Amniotic epithelial cell (primary cell): ENCODE measurements at places on chromosomes 11 and 22.

GRCh38 chr22:30438559-30438958, 13.0 kb downstream of the MTFP1 start:
- DNase-seq: no peak

DNA sequence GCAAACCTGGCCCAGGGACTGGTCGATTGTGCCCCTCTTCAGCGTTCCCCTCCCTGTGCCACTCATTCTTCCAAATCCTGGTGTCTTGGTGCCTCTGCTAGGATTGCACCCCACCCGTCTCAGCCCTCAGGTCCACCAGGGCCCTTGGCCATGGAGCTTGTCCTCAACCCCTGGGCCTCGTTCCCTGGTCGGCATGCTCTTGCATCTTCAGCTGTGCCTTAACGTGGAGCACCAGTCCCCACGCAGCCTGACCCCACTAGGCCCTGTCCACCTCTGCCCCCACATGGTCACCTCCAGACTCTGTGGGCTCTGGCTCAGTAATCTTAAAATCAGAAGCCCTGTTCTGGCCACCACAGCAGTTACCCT, 61.1 kb downstream of the OSBP2 start:
- no peak for DNase-seq

DNA sequence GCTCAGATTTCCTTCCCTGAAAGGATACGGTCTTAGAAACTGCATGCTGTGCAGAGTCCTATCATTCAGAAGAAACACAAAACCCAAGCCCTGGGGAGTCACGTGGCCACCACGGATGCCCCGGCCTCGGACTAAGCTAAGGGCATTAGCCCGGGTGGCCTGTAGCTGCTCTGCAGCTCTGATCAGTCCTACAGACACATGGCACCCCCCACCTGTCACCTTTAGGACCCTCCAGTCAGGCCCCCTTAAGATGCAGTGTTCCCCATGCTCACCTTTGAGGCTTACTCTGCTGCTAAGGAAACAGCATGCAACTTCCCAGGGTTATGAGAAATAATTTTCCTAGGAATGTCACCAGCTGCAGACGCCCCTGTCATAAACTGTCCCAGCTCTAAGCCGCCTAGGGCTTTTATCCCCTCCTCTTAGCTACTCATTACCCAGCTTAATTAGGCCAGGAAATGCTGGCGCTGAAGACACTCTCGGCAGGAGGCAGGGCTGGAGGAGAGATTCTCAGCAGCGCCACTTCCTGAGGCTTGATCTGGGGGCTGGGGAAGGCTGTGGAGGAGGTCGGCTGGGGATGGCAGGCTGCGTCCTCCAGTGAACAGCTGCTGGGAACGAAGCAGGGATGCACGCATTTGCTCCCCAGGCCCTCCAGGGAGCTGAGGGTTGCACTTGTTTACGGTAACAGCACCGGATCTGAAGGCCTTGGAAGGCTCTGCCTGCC, 47.2 kb upstream of the ADA2 start:
- DNase-seq: no peak

DNA sequence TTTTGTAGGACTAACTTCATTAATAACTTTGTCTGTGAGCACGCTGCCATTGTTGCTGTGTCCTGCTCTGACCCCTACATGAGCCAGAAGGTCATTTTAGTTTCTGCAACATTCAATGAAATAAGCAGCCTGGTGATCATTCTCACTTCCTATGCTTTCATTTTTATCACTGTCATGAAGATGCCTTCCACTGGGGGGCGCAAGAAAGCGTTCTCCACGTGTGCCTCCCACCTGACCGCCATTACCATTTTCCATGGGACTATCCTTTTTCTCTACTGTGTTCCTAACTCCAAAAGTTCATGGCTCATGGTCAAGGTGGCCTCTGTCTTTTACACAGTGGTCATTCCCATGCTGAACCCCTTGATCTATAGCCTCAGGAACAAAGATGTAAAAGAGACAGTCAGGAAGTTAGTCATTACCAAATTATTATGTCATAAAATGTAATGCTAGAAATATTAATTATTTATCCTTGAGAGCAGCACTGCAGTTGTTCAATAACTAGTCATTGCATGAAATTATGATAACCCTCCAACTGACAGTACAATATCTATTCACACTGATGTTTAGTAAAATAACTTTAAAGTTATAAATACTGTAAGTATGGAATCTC, 46.4 kb upstream of the OR5D13 start:
- no peak for DNase-seq

GRCh38 chr11:61830237-61831105, 2.4 kb downstream of the FADS2 start:
- DNase-seq: peak; percentile 64

DNA sequence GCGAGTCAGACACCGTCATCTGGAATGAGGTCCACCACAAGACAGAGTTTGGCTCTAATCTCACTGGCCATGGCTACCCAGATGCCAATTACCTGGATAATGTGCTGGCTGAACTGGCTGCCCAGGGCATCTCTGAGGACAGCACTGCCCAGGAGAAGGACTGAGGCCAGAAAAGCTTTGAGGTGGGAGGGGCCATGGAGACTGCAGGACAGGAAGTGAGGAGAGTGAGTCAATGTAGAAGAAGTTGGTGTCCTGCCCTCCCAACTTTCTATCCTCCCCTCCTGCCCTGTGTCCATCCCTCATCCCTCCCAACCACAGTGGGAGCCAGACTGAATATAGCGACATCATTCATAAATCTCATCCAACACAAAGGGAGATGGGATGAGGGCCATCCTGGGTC, 8.0 kb downstream of the MPEG1 start:
- DNase-seq: peak; percentile 21

DNA sequence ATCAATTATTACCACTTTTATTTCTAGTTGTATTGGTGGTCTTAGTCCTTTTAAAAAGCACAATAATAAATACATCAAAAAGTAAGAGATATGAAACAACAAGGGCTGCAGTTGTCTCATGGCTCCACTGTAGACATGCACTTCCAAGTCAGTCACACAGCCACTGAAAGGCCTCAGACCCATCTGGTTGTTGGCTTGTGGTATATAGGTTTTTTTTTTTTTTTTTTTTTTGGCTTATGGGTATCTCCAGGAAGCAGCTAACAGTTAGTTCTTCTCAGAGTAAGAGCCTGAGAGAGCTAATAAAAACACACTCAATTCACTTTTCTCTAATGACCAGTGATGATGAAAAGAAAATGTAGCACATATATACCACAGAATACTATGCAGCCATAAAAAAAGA, 6.0 kb upstream of the OR52E6 start:
- DNase-seq: no peak

DNA sequence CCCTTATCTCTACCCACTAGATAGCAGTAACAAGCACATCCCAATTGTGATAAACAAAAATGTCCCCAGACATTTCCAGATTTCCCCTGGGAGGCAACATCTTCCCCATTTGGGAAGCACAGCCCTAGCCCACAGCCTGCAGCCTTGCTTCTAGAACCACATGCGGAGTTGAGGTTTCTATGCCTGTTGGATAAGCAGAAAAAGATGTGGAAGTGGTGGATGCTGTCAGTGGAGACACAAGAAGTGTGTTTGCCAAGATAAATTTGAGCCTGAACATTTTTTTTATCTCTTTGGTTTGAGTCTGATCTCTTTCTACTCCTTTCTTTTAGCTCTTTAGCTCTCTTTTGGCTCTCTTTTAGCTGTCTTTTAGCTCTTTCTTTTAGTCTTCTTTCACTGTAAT, 884.5 kb downstream of the NTM start:
- no peak for DNase-seq

- peak; percentile 80 for DNase-seq
Observed at GRCh38 chr11:23509023-23509422, 648.7 kb upstream of the CCDC179 start.

DNA sequence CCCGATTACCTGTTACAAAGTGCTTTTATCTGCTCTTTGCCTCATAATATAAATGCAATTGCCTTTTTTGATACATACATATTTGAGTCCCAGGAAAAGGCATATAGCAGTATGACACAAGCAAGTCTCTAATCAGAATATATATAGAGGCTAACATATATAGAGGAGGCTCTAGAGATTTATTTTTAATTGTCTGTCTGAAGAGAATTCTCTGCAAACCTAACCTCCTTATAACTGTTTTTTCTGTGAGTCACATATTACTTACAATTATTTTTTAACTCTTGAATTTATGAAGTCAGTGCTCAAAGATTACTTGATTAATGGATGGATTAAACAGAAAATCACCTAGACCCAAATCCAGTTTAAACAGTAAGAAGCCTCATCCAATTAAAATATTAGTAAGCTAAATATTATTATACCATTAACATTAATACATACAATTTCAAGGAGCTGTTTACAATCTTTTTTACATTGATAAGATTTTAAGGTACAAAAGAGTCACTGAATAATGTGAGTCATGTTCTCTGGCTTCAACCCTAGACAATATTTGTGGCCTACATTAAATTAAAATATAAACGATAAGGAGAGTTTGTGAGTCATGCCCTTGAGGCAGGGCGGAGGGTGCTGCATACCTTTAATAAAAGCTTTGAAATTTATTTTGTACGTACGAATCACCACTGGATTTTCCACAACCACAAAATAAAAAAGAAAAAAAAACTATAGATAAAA, 19.2 kb upstream of the MMP13 start:
- DNase-seq: peak; percentile 79

DNA sequence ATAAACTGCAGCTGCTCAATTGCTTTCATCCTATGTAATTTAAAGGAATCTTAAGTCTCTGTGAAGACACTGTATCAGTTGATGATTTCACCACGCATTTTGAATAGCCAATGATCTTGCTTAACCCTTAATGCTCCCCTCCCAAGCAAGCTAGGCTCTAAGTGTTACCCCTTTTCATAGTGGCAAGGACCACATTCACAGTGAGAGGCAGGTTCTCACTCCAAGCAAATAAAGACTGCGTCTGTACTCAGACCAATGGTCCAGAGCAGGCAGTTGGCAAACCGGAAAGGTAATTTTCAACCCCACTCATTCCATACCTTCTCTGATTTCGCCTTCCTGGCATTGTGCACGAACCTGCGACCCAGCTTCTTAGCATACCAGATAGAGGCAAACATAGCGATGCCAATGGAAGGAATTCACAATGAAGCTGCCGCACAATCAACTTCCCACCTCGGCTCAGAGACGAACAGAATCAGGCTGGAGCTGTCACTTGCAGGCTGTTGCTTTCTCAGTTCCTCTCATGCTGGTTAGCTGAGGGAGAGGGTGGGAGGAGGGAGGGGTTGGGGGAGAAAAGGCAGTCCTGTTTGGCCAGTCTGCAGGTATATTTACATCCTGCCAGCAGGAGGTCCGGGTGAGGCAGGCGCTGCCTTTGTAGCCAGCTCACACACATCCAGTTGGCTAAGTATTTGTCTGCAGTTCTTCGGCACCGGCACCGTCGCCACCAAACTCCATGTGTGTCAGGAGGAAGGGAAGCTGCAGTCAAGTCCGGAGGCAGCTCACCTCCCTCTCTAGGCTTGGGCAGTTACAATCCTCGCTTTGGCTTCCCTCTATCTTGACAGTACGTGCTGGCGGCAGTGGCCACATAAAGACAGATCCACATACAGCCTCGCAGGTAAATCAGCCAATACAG, 1151.2 kb upstream of the CCDC90B start:
- DNase-seq: no peak

- no peak for DNase-seq
Observed at GRCh38 chr11:67535561-67535960, 12.3 kb upstream of the CABP2 start.

DNA sequence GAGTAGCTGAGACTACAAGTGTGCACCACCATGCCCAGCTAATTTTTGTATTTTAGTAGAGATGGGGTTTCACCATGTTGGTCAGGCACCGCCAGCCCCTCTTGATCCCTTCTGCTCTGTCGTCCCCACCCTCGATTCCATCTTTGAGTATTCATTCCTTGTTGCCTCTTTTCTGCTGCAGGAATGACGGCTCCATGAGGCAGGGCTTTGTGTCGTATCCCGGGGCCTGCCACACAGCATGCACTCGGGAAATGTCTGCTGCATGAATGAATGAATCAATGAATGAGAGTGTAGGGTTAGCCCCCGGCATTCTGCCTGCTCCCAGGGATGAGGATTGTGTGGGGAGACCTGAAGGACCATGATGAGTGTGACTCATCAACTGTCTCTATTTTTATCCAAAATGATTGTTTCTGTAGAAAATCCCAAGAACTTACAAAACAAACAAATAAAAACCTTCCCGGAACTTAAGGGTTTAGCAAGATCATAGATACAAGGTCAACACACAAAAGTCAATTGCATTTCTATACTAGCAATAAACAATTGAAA, 54.6 kb upstream of the SLC22A12 start:
- DNase-seq: no peak

DNA sequence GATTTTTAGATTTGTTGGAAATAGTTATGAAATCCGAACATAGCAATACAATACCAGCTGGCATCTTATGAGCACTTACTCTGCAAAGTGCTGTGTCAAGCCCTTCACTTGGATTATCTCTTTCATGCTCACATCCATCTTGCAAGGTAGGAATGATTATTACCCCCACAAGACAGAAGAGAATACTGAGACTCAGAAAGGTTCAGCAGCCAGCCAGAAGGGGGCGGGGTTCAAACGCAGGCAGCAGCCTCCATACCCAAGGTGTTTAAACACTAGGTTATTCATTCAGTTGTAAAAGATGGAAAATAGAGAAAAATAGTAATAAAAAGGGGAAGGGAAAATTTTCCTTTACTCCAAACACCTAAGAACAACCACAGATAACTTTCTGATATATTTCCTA, 158.5 kb downstream of the CCDC34 start:
- DNase-seq: no peak

DNA sequence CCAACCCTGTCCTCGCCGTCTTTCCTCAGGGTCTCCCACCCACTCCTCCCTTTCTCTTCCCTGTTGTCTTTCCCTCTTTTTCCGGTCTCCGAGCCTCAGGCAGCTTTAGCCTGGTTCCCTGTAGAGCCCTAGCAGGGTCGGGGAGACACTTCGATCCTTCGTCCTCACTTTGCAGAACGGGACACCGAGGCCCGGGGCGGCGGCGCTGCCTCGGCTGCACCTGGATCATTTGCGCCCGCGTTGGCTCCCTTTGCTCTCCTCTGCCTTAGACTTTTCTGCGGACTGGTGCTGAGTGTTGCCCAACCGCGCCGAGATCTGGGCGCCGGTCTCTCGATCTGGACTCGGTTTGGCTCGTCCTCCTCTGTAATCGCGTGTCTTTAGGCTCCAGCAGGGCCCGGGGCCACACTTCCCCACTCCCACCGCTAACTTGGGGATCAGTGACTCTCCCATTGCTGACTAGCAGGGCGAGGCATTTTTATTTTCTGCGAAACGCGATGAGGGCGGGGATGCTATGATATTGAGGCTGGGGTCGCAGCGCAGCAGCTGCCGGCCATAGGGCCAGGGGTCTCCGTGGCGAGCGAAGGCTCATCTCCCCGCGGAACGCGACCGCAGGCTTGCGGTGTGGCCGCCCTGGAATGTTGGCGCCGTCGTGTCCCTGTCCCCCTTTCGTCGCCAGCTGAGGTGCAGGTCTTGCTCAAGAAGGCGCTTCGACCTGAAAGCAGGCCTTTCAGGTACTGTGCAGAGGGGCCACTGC, 1.6 kb upstream of the E2F8 start:
- DNase-seq: no peak

DNA sequence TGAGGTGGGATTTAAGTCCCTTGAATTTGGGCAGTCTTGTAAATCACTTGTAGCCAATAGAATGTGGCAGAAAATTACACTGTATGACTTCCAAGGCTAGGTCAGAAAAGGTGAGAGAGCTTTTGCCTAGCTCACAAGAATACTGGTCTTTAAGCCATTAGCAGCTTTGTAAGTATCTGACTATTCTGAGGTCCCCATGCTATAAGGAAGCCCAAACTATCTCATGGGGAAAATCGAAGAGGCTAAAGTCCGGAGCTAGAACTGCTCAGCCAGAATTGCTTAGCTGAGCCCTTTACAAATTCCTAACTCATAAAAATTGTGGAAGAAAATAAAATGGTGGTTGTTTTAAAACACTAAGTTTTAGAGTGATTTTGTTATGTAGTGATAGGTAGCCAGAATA, 13.0 kb downstream of the FAR1 start:
- no peak for DNase-seq

GRCh38 chr22:20805972-20806471, 32.1 kb downstream of the SERPIND1 start:
- DNase-seq: peak; percentile 51
